HCT116 (cell line): ENCODE measurements at places on chromosomes 16 and 17. TPM values are rescaled to one million over a fixed set of nuclear protein-coding genes. Genes with fewer than 3 reads are reported as not detected.

HAP1 gene
- total RNA-seq: 3.4 TPM

MYL11 gene
- total RNA-seq: not detected

LLGL2 gene
- 209 TPM for total RNA-seq

GRCh38 chr17:19904924-19905323 is 37.2 kb upstream of the ULK2 start:
- H3K27me3 ChIP-seq: no peaks in the 10 kb centered on the region
- DNase-seq: no peak
- peaks cover 32% of the 10 kb centered on the region for H3K36me3 ChIP-seq
- peaks cover 13% of the 10 kb centered on the region for H3K4me1 ChIP-seq
- H3K27ac ChIP-seq: no peak overlapping the region

- no peak for DNase-seq
- no peak overlapping the region for H3K27ac ChIP-seq
- H3K27me3 ChIP-seq: no peaks in the 10 kb centered on the region
- no peaks in the 10 kb centered on the region for H3K4me1 ChIP-seq
- no peaks in the 10 kb centered on the region for H3K36me3 ChIP-seq
Measured at GRCh38 chr16:27701381-27701780, 151.4 kb downstream of the KATNIP start.

DNA sequence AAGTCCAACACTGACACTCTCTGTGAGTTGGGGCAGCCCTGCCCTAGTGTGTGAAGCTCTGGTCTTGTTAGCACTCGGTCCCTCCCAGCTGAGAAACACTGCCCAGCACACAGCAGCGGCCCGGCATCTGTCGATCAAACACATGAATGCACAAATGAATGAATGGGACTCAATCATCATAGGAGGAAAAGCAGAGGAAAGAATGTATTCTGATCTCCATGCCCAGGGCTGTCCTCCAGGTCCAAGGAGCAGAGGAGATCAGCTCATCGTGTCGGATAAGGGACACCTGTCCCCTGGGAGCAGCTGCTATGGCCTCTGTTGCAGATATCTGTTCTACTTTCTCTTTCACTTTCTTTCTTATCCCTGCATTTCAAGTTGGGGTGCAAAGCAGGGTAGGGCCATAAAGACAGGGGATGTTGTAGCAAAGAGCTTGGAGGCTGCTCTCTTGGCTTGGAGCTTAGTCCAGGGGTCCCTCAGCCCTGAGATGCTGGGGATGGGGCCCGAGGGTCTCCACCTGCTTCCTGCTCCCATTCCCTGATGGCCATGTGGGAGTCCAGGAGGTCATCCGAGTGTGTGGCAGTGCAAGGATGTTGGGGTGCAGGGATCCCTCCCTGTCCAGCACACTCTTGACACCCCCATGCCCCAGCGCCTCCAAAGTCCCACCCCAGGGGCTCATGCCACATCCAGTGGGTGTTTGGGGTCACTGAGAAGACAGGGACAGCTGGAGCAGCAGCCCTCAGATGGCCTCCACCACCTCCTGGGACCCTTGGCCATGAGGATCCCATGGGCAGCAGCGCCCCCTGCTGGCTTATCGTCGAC is 88.2 kb downstream of the IRF8 start:
- no peak overlapping the region for H3K4me3 ChIP-seq
- H3K27ac ChIP-seq: no peak overlapping the region
- no peaks in the 10 kb centered on the region for H3K4me1 ChIP-seq
- no peaks in the 10 kb centered on the region for H3K36me3 ChIP-seq
- H3K27me3 ChIP-seq: peaks cover 77% of the 10 kb centered on the region

DNA sequence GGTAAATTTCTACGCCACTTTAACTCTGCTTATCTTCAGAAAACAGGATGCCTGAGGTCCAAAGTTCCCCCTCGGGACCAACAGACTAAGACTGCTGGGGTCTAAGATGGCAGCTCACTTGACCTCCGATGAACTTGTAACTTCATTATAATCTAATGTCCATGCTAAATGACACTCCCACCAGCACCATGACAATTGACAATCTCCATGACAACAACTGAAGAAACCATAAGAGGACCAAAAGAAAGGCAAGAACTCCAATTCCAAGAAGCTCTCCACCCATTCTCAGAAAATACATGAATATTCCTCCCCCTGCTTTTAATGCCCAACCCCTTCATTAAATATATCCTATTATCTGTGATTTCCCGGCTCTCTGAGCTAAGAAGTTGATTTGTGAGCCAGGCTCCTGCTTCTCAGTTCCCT is 7.5 kb downstream of the CCL4 start:
- H3K4me3 ChIP-seq: no peak overlapping the region
- H3K27ac ChIP-seq: no peak overlapping the region
- no peaks in the 10 kb centered on the region for H3K36me3 ChIP-seq
- no peak for DNase-seq
- no peaks in the 10 kb centered on the region for H3K27me3 ChIP-seq
- H3K4me1 ChIP-seq: no peaks in the 10 kb centered on the region

- H3K27me3 ChIP-seq: no peaks in the 10 kb centered on the region
- DNase-seq: no peak
- H3K4me3 ChIP-seq: no peak overlapping the region
- no peaks in the 10 kb centered on the region for H3K4me1 ChIP-seq
Measured at GRCh38 chr16:72349719-72350118, 177.8 kb upstream of the PMFBP1 start.

- H3K36me3 ChIP-seq: no peaks in the 10 kb centered on the region
- no peak overlapping the region for H3K4me3 ChIP-seq
- no peak overlapping the region for H3K27ac ChIP-seq
- H3K4me1 ChIP-seq: no peaks in the 10 kb centered on the region
Measured at GRCh38 chr16:64339052-64339770, 782.7 kb downstream of the CDH11 start.

DNA sequence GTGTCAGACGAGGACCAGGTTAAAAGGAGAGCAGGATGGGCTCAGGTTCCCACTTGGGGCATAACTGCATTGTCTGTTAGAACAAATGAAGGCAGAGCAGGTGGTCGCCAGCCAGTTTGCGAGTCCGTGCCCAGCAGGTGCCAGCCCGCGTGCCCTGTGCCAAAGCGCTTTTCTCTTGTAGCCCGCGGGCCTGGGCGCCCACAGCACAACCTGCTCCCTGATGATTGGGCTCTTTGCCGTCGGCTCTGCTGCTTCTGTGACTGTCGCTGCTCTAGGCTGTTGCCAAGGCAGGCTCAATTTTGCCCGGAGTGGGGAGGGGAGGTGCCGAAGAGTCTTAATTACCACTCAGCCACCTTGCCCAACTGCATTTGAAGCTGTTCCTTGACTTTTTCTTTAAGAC is 21.1 kb downstream of the KNOP1 start:
- no peak overlapping the region; the same call in 1 of the 2 replicates for H3K27ac ChIP-seq
- no peak overlapping the region for H3K4me3 ChIP-seq
- no peaks in the 10 kb centered on the region for H3K27me3 ChIP-seq
- H3K36me3 ChIP-seq: no peaks in the 10 kb centered on the region

DNA sequence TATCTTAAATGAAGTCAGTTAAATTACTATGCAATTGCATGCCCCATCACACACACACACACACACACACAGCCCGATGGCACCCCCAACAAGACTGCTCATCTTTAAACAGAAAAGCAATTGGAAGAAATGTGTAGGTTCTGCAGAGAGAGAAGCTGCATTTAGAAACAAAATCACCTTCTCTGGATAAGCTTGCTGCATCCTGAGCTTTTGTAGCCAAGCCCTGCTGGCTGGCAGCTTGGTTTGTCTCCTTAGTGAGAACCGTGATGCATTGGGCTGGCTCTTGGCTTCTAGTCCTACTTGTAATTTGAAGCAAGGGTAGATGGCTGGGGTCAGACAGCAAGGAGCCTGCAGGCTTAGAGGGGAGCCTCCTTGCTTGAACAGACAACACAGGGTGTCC is 153.8 kb downstream of the SOX9 start:
- DNase-seq: no peak
- no peak overlapping the region for H3K4me3 ChIP-seq
- peaks cover 3% of the 10 kb centered on the region; the same call in 1 of the 2 replicates for H3K4me1 ChIP-seq

- no peak overlapping the region for H3K4me3 ChIP-seq
- no peaks in the 10 kb centered on the region for H3K36me3 ChIP-seq
- no peak overlapping the region for H3K27ac ChIP-seq
- no peaks in the 10 kb centered on the region for H3K27me3 ChIP-seq
- no peak for DNase-seq
Measured at GRCh38 chr16:7408700-7409365, 76.2 kb downstream of the RBFOX1 start.

DNA sequence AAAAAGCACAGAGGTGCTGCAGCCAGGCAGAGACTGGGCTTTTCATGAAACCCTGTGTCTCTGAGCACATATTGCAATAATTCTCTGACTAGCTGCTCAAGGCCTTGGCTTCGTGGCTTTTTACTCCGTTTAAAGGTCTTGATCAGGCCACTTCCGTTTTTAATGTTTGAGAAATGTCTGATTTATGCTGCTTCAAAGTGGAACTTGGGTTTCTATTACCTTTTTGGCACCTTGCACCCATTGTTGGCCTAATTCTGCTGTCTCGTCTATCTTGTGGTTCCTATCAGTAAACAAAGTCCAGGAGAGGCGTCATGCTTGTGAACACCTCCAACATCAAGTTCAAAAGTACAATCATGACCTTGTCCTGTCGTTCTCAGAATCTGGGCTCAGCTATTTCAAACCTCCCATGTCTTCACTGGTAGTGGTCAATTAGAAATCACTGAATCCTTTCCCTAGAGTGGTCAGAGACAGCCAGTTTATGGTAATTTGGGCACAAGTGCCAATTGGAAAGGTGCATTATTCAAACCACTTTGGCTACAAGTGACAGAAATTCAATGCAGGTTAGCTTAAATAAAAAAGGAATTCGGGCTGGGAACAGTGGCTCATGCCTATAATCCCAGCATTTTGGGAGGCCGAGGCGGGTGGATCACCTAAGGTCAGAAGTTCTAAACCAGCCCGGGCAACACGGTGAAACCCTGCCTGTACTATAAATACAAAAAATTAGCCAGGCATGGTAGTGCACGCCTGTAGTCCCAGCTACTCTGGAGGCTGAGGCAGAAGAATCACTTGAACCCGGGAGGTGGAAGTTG is 33.3 kb upstream of the METTL9 start:
- H3K4me1 ChIP-seq: peaks cover 4% of the 10 kb centered on the region; the same call in 1 of the 2 replicates
- no peaks in the 10 kb centered on the region for H3K27me3 ChIP-seq
- H3K27ac ChIP-seq: no peak overlapping the region
- no peak overlapping the region for H3K4me3 ChIP-seq
